ENCODE measurements at places on chromosomes 11 and 22.

DNA sequence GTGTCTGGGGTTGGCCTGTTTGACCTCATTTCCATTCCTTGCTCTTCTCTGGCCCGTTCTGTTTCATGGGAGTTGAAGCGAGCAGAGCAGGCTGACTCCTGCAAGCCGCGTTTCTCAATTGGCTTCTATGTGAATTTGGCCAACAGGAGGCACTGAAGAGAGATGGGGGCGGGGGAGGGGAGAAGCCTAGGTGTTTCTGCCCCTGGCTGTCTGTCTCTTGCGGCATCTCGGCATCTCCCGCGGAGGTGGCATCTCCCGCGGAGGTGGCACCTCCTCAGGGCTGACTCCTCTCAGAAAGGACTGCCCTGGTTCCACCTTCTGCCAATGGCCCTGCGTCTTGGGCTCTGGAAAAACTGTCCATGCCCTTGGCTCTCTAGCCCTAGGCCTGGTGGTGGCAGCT lies 125.6 kb upstream of the CSNK2A3 start:
- DNase-seq, result no peak

- no peak for DNase-seq
Measured at GRCh38 chr11:114200351-114201133, 95.7 kb upstream of the NNMT start.

GRCh38 chr11:125404157-125404810 lies 91.8 kb downstream of the FEZ1 start:
- DNase-seq, result no peak

DNA sequence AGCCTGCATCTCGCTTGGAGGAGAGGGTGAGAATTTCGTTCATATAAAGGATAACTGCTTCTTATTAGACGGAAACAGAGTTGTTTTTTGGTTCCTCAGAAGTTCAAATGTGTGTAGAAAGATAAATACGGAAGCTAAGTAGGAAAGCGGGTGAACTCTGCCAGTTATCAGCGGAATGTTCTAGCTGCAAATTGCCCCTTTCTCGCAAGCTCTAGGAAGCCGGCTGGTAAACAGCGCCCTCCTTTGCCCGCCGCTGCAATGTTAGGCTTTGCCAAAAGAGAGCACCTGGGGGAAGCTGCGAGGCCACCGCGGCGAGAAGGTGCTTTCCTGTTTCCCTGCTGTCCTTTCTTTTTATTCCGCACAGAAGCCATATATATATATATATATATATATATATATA lies 67.0 kb downstream of the IGLL5 start:
- peak; percentile 78 for DNase-seq

DNA sequence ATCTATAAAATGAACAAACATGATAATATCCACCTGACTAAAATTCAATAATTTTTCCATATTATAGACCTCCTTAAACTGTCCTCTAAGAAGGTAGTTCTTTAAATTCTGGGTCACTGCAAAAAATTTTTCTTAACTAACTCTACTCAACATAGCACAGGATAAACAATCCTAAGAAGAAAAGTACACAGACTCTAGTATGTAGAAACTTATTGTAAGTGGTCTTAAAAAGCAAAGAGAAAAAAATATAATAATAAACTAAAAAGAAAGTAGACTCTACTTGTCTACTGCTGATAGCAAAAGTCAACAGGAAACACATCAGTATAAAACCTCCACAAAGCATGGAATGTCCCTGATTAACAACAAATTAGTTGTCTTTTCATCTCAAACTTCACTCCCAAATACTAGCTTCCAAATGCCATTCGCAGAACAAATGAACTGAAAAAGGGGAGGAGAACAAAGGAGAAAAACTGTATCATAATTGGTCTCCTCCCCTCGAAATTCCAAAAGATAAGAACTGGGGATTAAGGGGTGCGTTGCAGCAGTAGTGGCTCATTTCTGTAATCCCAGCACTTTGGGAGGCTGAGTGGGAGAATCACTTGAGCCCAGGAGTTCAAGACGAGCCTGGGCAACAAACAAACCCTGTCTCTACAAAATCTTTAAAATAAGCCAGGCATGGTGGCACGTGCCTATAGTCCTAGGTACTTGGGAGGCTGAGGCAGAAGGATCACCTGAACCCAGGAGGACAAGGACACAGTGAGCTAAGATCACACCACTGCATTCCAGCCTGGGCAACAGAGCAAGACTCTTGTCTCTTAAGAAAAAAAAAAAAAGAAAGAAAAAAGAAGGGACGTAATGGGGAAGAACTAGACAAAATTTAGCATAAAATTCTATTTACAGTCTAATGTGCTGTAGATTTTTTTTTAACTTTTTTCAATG lies 6.5 kb downstream of the FCHSD2 start:
- no peak for DNase-seq

DNA sequence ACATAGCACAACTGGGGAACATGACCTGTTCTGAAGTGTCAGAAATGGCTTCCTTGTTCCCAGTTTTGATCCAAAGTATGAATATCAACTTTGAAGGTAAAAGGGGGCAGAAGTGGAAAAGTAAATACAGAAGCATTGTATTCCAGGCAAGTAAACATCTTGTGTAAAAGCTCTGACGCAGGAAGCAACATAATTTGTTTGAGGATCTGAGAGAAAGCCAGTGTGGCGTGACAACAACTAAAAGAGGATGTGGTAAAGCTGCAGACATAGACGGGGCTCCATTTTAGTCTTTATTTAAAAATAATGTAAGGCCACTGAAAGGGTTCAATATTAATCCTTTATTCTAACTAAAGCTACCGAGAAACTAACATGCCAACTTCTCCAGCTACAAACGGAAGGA lies 310.2 kb downstream of the DLG2 start:
- peak; percentile 83 for DNase-seq

DNA sequence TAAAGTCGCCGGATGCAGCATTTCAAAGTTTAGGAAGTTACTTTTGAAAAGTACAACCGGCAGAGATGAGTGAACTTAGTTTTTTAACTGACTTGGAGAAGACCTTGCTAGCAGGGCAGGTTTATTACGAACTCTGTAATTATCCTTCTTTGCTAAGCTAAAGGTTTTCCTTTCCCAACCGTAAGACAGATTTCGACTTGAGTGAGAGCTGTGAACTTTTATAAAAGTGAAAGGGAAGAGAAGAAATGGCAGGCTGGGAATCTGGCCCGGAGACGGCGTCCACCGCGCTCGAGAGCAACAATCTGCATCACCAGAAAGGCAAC lies 659 bp upstream of the TEAD1 start:
- no peak for DNase-seq

- DNase-seq, result peak; percentile 40
Measured at GRCh38 chr11:101915791-101916291, 481 bp downstream of the ANGPTL5 start.

DNA sequence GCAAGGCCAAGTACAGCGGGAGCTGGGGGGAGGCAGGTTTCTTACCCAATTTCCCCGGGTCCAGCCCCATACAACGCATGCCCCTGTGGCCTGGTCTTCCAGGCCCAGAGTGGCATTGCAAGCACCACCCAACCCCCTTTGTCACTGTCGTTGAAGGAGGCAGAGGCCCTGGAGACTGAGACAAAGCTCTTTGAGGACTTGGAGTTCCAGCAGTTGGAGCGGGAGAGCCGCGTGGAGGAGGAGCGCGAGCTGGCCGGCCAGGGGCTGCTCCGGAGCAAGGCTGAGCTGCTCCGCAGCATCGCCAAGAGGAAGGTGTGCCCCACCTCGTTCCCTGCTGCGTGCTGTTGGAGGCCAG lies 27.8 kb downstream of the PHLDB1 start:
- DNase-seq, result no peak

GRCh38 chr11:70568814-70569617 lies 170.7 kb downstream of the CTTN start:
- no peak for DNase-seq

DNA sequence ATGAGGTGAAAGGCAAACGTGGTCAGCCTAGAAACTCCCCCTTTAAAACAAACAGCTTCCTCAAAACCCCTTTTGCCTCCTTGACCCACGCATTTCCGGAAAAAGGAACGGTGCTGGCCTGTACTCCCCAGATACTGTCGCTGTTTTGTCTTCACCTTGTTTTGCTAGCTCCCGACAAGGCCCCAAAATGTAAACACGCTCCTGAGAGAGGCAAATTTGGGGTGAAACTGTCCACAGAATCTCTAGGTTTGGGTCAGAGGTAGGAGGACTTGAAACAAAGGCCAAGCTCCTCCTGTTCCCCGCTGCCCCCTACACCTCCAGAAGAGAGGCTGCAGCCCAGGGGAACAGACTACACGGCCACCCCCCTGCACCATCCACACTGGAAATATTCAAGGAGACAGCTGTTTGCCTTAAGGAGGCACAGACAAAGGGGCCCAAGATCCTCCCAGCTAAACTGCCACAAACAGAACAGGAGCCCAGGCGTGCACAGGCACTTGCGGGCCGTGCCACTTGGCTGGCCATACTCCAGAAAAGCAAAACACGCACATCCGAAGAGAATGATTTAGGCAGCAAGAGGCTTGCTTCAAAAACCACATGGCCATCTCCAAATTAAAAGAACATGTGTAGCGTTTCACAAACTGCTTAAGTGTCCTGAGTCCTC lies 160.5 kb upstream of the GRK3 start:
- peak; percentile 36 for DNase-seq

DNA sequence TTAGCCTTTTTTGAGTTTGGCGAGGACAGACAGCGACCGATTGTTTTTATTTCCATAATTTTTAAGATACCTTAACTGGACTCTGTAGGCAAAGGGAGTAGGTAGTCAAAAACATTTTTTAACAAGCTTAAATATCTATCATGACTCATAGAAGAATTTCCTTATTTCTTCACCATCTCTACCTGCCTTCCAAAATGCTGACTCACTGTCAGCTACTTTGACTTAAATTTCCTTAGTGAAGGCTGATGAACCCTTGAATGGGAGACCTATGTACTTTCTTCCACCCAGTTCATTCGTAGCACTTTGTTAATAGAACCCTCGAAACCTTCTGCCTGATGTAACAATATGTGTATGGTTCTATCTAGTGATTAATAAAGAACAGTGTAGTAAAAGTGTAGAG lies 1.1 kb upstream of the MTMR2 start:
- DNase-seq, result no peak

DNA sequence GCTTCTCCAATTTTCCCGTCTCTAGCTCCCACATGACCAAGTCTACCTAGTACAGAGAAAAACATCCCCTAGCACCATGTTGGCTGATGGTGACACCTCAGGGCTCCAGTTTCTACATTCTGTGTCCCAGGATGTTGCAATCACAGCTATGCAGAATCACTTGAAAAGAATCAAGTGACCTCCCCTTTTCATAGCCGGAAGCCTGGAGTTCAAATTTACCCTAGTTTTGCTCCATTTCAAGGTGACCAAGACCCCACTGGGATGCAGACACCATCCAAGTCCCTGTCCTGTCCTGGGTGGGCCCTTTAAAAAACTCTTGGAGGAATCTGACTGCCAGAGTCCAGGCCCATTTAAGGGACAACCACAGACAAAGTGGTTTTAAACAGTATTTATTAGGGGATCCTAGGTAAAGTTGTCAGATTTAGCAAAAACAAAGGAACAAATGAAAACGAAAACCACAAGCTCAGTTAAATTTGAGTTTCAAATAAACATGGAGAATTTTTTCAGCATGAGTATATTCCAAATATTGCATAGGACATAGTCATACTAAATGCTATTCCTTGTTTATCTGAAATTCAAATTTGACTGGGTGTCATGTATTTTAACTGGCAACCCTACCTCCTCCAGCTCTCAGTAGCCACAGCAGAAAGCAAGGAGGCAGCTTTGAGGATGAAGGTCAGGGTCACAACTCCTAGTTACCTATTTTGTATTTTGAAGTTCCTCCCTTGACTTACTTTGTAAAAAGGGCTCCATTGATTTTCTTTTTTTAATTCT lies 52.4 kb downstream of the MIAT start:
- DNase-seq, result no peak

- DNase-seq, result no peak
Measured at GRCh38 chr22:45843031-45843430, 133.9 kb downstream of the WNT7B start.

GRCh38 chr22:23281406-23282088 lies 101.2 kb downstream of the BCR start:
- peak; percentile 87 for DNase-seq

- DNase-seq, result peak; percentile 61
Measured at GRCh38 chr22:25987948-25988347, 181.3 kb upstream of the SEZ6L start.

- DNase-seq, result no peak
Measured at GRCh38 chr11:113488931-113489351, 13.7 kb upstream of the DRD2 start.

DNA sequence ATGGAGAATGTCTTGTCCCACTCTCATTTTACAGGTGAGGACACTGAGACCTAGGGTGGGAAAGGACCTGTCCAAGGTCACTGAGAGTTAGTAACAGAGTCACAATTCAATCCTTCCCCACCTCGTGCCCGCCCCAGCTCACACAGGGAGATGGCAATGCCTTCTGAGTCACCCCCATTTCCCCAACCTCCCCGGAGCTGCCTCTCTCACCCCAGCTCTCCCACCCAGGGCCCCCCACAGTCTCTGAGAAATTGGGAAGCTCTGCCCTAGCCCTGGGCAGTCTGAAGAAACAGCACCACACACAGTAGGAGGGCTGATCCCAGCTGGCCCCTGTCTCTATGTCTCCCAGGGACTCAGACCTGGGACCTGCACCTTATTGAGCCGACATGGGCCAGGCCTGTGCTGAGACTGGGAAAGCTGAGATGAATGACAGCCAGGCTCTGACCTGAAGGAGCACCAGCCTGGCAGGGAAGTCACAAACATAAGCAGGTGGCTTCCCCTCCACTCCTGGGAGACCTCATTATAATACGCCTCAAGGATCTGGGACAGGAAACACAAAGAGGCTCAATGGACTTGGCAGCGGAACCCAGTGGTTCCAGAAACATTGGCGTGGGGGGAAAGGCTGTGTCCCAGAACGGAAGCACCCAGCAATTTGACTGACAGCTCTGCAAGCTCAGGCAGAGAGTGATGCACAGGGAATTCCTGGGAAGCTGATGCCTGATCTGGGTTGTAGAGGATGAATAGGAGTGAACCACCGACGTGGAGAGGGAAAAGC lies 51.0 kb downstream of the CD6 start:
- DNase-seq, result no peak

DNA sequence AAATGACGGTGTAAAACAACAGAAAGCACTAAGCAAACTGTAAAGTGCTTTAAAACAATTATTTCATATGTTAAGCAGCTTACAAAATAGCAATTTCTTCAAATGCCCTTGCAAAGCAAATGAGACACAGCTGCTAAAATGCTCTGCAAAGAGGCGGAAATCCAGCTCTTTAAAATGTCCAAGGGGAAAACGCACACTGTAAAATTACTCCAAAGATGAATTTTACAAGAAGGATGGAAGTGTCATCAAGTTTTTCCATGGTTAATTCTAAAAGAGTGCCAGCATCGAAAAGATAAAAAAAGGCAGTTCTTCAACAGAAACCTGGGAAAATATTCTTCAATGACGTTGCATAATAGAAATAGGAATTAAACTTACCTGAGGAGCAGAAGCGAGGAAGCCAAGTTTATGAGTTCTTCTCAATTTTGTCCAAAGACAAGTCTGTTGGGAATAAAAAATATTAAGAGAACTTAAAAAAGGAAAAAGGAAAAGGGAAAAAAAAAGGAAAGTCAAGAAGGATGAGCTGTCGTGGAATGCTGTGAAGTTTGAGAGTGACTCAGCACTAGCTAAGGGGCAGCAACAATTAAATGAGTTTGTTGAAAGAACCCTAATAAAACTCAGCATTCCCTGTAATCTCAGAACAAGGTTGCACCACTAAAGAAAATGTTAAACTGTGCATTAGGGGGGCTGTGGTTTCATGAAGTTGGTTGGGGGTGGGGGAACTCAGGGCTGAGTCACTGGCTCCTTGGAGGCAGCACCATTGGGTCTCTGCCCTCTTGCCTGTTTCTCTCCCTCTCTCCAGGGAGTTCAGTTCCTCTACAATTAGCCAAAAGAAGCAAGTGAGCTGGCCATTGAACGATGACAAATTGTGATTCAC lies 64.2 kb upstream of the BLID start:
- DNase-seq, result no peak

- no peak for DNase-seq
Measured at GRCh38 chr22:36344106-36344827, 43.5 kb downstream of the MYH9 start.
